Stimulated activated CD8-positive, alpha-beta memory T cell treated with anti-CD3 and anti-CD28 coated beads, Interleukin-7, amount 100 ng/mL, for 24 hours (primary cell): ENCODE measurements at places on chromosomes 13 and 19.

DNA sequence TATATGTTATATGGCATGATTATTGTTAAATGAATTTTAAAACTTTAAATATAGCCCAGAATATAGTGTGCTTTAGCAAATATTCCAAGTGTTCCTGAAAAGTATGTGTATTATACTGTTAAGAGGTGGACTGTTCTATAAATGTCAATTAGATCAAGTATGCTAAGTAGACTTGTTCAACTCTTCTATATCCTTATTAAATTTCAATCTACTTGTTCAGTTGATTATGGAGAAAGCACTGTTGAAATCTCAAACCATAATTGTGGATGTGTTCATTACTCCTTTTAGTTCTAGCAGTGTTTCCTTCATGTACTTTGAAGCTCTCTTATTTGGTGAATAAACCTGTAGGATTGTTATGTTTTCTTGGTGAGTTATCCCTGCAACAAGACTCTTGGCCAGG lies 52.5 kb downstream of the SPACA7 start:
- no peak for DNase-seq

- no peak for DNase-seq
Measured at GRCh38 chr19:16955161-16955560, 66.4 kb downstream of the F2RL3 start.

DNA sequence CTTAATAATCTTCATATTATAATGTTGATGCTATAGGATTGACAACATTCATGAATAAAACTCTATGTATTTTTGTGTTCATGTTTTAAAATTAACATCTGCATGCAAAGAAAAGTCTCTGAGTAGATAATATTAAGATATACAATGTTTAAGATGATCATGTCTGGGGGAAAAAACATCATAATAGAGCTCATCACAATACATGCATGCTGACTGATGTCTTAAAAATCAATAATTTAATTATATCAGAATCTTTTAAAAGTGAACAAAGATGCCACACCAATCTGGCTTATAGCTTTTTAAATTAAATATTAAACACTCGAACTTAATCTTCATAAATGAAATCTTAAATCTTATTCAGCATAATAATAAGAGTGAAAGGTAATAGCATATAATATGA lies 933.9 kb upstream of the MIR17HG start:
- DNase-seq = no peak

- no peak for DNase-seq
Measured at GRCh38 chr19:35792888-35793287, 17.5 kb downstream of the ARHGAP33 start.

GRCh38 chr13:98220271-98220791 lies 43.3 kb upstream of the RNF113B start:
- no peak for DNase-seq

- no peak for DNase-seq
Measured at GRCh38 chr13:65342541-65343337, 1887.4 kb downstream of the PCDH9 start.

GRCh38 chr13:45339867-45340266 lies 1.1 kb downstream of the TPT1 start:
- no peak for DNase-seq

- no peak for DNase-seq
Measured at GRCh38 chr13:90763476-90764150, 583.9 kb upstream of the MIR17HG start.

DNA sequence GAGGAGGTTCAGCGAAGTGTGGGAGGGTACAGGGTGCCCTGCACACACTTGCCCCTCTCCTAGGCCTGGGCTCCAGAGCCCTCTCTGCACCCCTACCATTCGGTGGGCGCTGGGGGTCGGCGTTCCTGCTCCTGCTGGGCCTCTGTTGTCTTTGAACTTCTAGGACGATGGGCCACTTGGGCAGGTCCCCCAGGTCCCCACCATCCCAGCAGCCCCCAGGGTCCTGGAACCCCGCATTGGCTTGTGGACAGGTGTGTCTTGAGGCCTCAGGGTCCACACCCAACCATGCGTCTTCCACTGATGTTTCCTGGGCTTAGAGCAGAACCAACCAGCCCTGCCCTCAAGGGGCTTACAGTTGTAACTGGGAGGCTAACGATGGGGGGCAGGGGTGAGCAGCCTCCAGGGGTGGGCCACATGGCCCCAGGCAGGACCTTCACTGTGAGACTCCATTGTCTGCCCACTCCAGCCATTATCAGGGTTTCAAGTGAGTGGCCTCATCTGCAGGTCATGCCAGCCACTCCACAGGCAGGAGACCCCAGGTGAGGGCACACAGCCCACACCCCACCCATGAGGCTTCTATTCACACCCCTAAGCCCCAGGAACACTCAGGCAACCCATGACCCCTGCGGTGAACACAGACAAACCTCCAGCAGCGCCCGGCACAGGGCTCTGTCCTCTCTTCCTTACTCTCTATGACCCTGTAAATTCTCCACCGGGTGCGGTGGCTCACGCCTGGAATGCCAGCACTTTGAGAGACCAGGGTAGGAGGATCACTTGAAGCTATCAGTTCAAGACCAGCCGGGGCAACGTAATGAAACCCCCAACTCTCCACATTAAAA lies 2.0 kb upstream of the KLF16 start:
- no peak for DNase-seq

DNA sequence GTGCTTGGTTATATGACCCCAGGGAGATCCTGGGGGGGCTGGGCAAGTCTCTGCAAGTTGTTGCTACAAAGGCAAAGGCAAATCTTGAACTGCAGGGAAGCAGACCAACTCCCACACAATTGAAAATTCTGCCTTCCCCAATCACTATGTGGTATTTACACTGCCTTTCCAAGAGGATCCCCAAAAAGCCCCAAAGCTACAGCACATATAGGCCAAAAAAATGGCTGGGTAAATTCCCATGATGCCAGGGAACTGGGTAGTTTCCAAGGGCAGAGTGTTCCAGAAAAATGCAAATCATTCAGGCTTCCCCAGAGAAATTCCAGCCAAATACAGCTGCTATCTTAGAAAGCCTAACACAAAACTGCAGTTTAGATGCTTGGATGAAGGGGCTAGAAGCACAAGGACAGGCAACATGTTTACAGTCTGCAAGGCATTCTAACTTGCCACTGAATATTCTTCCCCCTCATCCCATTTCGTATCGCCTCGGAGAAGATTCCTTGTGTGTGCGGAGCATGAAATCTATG lies 6.2 kb downstream of the FOXO1 start:
- no peak for DNase-seq

DNA sequence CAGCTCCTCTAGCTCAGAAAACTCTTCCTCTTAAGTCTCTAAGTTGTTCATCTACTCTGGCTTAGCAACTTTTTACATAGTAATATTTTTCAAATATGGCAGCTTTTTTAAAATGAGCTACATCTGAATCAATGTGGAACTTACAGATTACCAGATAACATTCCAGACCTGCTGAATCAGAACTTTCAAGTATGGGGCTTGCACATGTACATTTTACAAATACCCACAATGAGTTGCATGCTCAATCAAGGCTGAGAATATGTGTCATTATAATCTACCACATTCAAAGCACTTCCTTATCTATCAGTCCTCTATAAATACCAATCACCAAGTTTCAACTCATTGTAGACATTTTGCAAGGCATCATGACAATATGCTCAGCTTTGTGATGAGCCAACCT lies 383.1 kb downstream of the FGF14 start:
- no peak for DNase-seq

GRCh38 chr13:40432018-40432978 lies 234.1 kb downstream of the FOXO1 start:
- no peak for DNase-seq

- DNase-seq = no peak
Measured at GRCh38 chr13:109369353-109370052, 416.9 kb downstream of the IRS2 start.

DNA sequence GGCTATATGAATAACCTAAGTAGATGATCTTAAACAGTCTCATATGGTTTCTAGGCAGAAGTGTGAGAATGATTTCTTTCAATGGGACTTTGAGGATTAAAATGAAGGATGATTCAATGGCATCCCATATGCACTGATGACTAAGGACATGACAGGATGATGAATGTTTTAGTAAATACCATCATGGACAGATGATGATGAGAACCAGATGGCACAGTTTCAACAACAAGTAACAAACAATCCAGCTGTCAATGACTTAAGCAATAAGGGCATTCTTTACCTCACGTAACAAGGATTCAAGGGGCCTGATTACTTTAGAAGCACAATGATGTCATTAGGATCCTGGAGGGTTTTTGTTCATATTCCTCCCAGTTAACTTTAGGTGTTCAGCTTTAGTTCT lies 2678.4 kb downstream of the PCDH9 start:
- DNase-seq = no peak

DNA sequence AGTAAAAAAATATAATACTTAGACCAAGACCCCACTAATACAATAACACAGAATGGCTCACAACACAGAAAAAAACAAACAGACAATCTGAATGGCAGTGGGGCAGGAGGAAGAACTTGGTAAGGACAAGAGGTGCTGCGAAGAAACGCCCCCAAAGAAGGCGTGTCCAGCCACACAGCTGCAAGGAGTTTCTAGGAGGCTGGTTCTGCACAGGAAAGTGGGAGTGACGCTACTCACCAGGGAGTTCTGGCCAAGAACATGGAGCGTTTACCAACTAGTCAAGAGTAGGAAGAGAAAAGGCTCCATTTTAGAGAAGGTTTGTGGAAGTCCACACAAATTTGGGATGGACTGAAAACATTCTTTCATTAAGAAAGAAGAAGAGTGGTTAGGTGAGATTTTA lies 95.3 kb upstream of the SLC15A1 start:
- DNase-seq = no peak

DNA sequence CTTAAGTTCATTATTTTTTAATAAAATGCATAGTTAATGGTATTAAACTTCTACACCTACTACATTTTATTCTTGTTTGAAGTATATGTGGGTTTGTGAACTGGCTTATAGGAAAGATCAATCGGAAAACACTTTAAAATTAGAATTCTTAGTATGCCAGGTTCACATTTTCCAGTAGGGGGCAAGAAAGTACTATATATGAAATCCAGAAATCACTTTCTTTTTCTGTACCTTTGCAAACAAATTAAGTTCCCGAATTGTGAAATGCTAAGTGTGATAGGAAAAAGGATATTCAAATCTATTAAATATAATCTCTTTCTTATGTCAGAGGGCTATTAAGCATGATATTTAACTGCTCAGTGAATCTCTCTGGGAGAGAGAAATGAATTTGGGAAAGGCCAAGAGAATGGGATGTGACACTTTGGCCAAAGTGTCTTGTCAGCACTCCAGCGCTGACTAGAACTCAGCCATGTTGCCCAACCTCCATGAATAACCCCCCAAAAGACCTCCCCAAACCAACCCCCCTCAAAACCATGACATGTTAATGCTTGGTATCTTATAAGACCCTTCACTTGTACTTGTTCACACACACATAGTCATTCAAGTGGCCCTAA lies 122.6 kb upstream of the SLC10A2 start:
- no peak for DNase-seq

GRCh38 chr13:91112201-91112923 lies 235.1 kb upstream of the MIR17HG start:
- DNase-seq = no peak

DNA sequence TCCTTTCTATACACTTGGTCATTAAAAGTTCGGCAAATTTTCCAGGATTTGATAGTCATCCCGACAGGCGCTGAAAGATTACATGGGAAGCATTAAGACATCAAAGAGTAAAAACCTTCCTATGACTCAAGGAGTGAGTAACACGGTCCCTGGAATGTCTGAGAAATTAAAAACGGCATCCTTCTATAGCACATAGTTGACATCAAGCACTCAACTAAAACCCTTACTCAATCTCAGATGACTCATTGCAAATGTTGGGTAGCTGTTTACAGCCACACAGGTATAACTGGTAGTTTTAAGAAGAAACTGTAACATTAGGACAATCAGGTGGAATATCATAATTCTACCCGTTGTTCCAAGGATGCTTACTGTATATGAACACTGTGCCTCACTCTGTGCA lies 6.4 kb upstream of the LGALS13 start:
- DNase-seq = no peak

- no peak for DNase-seq
Measured at GRCh38 chr13:53012707-53013106, 15.9 kb upstream of the OLFM4 start.

DNA sequence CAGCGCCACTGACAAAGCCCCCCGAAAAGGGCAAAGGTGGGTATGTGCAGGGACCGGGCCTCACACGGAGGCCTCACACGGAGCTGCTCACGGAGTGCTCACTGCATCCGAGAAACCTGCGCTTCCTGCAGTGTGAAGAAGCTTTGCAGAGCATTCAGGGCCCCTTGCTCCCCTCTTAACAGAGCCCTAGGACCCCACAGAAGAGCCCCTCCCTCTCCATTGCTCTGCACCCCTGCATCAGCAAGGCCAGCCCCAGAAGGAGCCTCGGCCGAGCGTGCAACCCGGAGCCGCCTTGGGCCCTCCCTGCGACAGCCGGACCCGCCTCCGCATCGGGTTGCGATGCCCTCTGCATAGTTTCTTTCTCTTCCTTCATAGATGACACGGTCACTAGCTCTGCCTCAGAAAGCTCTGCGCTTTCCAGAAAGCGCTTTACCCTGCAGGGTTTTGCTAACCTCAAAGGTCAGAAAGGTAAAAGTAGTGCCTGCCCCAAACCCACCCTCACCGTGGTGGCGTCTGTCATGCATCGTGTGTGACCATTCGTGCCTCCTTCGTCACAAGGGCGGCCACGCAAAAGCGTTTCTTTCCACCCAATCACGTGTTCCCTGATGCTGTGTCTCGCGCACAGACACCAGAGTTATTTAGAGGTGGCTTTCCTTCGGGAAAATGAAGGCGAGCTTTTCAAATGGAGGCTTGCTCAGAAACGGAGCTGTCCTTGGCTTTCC lies 15.7 kb upstream of the F7 start:
- DNase-seq = no peak

DNA sequence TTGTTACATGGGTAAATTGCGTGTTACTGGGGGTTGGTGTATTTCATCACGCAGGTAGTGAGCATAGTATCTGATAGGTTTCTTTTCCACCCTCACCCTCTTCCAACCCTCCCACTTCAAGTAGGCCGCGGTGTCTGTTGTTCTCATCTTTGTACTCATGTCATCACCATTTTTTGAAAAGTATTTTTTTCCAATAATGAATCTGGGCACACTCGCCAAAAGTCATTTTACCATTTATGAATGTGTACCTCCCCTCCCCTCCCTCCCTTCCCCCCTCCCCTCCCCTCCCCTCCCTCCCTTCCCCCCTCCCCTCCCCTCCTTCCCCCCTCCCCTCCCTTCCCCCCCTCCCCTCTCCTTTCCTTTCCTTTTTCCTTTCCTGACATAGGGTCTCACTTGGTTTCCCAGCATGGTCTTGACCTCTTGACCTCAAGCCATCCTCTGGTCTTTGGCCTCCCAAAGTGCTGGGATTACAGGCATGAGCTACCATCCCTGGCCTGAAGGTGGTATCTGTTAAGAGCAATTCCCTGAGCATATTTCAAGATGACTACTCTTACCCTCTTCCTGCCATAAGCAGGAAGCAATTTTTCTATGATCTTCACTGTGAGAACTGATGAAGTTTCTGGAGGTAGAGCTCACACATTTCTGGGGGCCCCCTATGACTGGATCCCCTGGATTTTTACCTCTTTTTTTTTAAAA lies 15.7 kb downstream of the ZNF627 start:
- no peak for DNase-seq

GRCh38 chr13:19185865-19186645 lies 4.4 kb upstream of the TUBA3C start:
- DNase-seq = no peak
